ENCODE measurements at places on chromosomes 5 and 9.

GRCh38 chr5:88269222-88269771, 652 bp upstream of the TMEM161B start:
- DNase-seq = no peak

DNA sequence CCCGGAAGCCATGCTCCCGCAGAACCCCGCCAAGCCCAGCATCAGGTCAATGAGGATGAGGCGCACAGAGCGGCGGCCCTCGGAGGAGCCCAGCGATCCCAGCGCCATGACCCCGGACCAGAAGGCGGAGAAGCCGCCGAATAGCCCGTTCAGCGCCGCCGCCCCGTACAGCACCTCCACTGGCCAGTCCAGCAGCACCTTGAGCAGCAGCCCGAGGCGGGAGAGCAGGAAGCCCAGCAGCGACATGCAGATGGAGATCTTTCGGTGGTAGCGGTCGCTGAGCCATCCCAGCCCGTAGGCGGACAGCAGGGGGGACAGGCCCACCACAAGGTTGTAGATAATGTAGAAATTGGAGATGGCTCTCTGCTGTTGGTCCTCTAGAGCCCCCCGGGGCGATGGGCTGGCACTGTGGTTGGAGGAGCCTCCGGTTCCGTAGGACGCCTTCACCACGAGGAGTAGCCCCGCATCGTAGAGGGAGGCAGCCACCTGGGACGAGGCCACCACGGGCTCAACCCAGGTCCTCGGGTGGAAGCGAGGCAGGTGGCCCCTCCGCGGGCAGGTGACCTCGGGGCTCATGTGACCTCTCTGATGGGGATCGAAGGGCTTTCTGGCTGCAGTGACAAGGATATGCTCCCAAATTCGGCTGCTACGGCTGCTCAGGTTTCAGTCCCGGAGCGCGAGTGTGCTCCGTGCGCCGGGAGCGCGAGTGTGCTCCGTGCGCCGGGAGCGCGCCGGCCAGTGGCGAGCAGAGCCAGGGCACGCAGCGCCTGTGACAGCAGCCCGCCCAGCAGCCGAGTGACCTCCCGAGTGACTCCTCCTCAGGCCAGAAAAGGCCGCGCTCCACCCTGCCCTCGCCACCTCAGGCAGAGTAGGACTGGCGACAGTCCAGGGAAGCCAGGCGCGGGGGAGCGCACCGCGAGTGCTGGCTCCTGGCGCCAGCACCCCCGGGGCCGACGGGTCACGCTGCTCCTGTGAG, at the start of gene SLC46A2:
Gene SLC46A2 (minus strand): TSS at position 771 of the 976 bp plus-strand sequence. CDS start 195 bp downstream, at position 576.
- DNase-seq = no peak

DNA sequence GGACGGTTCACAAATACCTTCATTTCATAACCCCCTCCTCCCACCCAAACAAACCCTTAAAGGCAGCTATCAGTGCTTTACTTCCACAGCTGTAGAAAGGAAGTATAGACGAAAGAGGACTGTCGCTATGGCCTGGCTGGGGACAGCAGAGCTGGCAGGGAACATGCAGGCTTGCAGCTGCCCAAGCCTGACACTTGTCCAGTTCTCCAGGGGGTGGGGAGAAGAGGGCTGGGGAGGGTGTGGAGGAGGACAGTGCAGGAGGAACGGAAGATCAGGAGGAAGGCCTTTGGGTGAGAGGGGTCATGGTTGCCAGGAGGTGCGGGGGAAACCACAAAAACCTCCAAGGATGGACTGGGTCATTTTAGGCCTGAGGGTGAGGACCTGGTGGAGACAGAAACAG, 25.9 kb downstream of the ARPC5L start:
- no peak for DNase-seq

DNA sequence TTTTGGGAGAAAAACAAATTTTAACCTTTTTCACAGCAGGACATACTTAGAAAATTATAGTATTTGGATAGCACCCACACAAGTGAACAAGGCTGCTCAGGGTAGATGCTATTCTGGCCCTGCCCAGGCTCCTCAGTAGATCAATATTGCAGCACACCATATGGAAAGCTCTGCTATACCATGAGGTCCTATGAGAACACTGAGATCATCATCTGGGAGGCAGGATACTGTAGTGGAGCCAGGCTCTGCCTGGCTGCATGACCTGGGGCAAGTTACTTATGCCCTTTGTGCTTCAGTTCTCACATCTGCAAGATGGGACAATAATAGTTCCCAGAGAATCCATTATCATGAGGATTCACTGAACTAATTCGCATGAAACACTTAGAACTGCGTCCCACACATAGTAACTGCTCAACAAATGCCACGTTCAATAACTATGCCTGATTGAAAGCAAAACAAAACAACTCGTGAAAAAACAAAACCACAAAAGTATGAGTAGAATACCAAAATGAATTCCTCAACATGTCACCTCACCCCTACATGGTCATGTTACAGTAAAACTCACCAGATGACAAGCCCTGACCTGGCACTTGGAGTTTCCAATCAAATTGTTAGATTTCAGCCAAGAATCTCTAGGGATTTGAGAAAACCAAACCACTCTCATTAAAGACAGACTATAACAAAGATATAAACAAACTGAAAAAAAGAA, 31.9 kb downstream of the ARSB start:
- DNase-seq = no peak

GRCh38 chr5:153158608-153159007, 331.9 kb upstream of the GRIA1 start:
- DNase-seq = no peak

- no peak for DNase-seq
Measured at GRCh38 chr9:97647996-97648395, 14.4 kb downstream of the NCBP1 start.

DNA sequence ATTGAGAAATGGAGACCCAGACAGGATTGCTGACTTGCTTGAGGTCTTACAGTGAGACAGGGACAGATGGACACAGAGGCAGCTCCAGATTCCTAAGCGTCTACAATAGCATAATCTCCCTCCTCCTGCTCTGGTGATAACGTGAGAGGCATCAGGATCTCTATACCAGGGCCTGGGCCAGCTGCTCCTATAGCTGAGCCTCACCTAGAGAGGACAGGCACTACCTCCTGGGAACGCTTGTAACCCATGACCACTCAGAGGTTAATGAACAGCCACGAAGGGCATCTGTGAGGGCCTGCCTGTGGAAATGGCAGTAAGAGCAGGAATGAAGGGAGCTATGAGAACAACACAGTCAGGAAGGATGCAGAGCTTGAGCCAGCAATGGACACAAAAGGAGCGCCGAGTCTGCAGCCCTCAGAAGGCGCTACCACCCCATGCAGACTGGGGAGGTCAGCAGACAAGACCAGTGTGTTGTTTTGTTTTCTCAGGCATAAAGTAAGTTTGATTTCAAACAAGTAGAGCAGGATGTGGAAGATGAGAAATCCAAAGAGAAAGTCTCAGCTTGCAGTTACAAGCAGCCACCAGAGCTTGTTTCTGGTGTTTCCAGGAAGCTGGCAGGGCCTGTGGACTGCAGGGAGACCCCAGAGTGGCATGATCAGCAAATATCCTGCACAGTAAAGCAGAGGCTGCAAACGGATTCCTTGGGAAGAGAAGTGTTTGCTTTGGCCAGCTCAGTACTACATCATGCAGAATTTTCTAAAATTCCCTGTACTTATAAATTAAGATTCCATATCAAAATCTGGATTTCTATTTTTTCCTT, 17.4 kb downstream of the ANKS6 start:
- DNase-seq = no peak

DNA sequence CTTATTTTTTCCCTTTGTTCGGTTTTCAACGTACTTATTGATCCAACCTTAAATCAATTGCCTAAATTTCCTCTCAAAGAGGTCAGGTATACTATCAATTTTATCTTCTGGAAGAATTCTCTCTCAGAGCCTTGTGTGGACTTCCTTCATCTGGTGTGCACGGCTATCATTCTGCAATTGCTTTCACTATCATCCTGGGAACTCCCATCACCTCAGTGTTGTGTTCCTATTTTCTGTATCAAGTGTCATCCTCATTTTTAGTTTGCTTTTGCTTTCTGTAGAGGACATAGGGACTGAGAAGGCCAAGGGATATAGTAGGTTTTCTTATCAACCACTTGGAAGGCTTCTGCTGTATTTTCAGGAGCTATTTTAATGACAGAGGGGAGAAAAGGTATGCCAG, 11.3 kb downstream of the STOM start:
- DNase-seq = no peak

- no peak for DNase-seq
Measured at GRCh38 chr9:13269589-13270452, 9.7 kb downstream of the MPDZ start.

DNA sequence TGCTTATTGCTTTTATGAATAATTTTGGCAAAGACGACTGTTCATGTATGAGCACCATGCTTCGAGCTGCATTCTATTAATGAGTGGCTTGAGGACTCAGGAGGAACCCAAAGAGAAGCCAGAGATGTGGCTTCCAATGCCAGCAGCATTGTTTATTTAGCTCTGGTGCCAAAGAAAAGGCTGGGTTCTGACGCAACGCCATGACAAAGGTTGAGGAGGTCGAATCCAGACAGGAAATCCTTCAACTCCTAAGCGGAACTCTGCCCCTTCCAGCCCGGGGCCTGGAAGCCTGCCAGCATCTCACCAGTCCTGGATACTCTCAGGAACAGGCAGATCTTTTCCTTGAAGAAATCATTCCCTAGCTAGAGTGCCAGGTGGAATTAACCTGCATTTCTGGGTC, 104.4 kb downstream of the ARHGAP26 start:
- DNase-seq = no peak

- DNase-seq = no peak
Measured at GRCh38 chr5:159908591-159908940, 7.7 kb upstream of the ADRA1B start.

GRCh38 chr5:140235791-140236551, 61.0 kb downstream of the CYSTM1 start:
- no peak for DNase-seq

DNA sequence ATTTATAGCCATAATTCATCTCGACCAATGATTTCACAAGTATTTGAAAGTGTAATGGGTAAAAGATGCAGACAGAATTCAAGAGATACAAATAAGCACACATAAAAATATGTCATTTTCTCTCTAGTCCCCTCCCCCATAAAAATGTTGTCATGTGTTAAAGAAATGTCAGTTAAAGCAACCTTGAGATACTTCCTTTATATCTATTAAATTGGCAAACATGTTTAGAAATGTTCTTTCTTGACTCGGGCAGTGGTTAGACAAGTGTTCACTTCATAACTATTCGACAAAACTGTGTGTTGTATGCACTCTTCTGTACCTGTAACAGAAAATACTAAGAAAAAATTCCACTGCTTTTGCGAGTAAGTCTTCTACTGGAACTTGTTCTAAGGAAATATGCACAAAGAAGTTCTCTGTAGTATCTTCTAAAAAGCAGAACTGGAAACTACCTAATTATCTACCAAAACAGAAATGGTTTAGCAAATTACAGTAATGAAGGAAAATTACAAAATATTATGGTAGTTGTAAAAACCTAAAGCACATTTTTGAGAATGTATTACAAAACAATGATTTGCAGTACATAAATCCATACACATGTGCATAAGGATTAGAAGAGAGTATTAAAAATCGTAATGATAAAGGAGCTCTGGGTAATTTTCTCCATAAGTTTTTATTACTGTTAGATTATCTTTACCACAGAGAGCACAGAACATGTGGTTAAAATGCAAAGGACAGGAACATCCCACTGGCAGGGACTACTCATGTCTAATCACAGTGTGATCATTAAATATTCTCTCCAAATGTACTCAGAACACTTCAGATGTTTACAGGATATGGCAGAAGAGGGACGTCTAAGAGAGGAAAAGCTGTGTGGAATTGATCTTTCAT, 35.9 kb downstream of the FBXW2 start:
- DNase-seq = no peak

DNA sequence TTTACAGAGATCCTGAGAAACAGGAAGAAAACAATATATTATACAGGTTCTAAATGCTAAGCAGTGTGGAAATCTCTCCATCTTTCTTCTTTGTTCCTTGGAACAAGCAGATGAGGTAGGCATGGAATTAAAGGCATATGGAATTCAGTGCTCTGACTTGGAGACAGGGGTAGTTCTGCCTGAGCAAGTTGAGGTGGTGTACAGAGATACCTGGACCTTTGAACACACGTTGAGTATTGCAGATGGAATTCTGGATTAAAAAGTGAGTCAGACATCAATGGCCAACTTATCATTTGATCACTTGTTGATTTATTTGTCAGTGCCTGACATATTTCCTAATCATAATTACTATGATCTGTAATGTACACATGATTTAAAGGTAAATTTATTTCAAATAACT, 293.9 kb upstream of the IRX4 start:
- no peak for DNase-seq

- no peak for DNase-seq
Measured at GRCh38 chr9:126667190-126668055, 53.7 kb downstream of the LMX1B start.
